COR-L47 (cell line): ENCODE measurements at places on chromosomes 4 and X.

DNA sequence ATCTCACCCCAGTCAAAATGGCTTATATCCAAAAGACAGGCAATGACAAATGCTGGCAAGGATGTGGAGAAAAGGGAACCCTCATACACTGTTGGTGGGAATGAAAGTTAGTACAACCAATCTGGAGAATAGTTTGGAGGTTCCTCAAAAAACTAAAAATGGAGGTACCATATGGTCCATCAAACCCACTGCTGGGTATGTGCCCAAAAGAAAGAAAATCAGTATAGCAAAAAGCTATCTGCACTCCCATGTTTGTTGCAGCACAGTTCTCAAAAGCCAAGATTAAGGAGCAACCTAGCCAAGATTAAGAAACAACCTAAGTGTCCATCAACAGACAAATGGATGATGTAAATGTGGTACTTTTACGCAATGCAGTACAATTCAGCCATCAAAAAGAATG, 70.7 kb downstream of the DCAF12L1 start:
- DNase-seq = no peak

DNA sequence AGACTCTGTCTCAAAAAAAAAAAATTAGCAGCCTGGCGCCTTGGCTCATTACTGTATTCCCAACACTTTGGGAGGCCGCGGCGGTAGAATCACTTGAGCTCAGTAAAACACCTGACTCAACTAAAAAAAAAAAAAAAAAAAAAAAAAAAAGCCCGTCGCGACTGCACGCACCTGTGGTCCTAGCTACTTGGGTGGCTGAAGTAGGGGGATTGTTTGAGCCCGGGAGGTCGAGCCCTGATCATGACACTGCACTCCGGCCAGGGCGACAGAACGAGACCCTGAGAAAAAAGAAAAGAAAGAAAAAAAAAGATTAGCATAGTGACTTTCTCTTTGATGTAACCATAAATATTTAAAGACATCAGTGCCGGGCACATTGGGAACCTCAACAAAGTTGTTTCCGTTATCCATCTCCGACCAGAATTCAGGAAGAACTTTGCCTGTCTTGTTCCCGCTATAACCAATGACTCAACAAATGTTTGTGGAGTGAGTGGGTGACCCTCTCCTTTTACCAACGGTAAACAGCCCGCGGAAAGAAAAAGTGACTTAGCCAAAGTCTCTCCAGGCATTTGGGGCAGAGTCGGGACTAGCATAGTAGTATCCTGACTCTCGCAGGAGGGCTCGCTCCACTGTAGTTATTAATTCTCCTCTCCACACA, 553 bp upstream of the MED28 start:
- DNase-seq = peak; percentile 29

- DNase-seq = no peak
These were observed 64.7 kb upstream of the TNIP3 start for GRCh38 chr4:121228848-121229247.

- DNase-seq = no peak
These were observed 59.3 kb upstream of the HS3ST1 start for GRCh38 chr4:11487868-11488544.

- no peak for DNase-seq
These were observed 73.2 kb upstream of the C1QTNF7 start for GRCh38 chr4:15354371-15355297.

DNA sequence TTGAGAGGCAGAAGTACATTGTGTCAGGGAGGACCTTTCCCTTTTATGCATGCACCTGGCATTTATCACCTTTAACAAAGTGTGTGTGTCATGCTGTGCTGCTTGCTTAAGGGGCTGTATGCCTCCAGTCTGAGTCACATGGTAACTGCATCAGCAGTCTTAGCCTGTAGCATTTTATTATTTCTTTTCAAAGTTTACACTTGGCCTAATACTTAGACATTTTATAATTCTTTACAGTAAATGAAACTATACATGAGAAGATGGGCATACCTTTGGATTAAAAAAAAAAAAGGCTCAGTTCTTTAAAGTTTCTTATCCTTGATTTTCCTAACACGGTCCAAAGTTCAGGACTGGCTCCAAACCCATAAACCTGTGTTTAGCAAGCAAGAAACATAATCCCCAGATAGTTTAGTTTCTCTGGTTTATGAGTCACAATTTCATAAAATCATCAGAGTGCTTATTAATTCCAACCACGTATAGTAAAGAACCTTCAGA, 14.6 kb downstream of the NPNT start:
- DNase-seq = peak; percentile 12

DNA sequence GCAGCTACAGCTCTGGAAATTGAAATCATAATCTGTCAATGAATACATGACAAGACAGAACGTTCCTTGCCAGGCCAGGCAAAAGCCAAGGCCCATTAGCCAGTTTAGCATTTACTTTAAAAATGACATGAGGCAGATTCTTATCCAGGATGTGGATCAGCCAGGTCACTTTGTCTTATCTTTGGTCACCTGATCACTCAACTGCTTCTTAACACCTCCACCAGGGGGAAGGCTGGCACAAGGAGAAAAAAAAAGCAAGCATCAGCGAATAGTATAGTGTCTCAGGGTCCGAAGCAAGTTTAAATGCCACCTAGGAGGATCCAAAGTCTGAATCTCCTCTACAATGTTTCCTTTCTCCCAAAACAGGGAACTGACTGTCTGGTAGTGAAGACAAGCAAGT, 18.8 kb downstream of the ATP1B4 start:
- peak; percentile 0 for DNase-seq

- no peak for DNase-seq
These were observed 348.2 kb downstream of the FBXW7 start for GRCh38 chr4:152187693-152188092.

- DNase-seq = no peak
These were observed 26.0 kb downstream of the AIFM1 start for GRCh38 chrX:130139474-130140201.

- peak; percentile 5 for DNase-seq
These were observed 122.2 kb downstream of the SHROOM4 start for GRCh38 chrX:50691820-50692219.

- no peak for DNase-seq
These were observed 67.7 kb upstream of the LRPAP1 start for GRCh38 chr4:3599951-3600350.

DNA sequence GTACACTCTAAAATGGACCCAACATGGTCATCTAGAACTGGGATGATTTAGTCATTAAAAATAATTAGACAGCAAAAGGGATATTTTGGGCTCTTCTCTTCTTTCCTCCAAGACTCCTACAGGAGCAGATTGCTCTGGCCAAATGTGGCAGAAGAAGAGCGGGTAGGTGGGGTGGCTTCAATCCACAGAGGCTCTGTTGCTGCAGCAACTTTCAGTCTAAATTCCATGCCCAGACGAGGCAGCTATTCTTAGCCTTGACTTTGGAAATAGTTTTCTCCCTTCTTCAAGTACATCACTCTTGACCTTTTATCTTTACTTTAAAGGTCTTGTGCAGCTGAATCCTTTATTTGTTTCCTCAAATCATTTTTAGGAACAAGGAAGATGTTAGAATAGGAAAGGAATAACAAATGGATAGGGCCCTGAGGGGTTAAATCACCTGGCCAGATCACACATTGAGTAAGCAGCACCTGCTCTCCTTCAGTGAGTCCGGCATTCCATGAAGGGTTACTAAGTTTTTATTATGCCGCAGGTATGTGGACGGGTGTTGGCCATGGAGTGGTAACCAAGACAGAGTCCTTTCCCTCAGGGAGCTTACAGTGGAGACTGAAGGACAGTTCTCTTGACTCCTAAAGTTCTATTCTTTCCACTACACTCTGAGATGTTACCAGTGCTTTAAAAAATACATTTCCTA, 19.3 kb upstream of the SORBS2 start:
- no peak for DNase-seq

- no peak for DNase-seq
These were observed 135.1 kb downstream of the REPS2 start for GRCh38 chrX:17081511-17081910.

DNA sequence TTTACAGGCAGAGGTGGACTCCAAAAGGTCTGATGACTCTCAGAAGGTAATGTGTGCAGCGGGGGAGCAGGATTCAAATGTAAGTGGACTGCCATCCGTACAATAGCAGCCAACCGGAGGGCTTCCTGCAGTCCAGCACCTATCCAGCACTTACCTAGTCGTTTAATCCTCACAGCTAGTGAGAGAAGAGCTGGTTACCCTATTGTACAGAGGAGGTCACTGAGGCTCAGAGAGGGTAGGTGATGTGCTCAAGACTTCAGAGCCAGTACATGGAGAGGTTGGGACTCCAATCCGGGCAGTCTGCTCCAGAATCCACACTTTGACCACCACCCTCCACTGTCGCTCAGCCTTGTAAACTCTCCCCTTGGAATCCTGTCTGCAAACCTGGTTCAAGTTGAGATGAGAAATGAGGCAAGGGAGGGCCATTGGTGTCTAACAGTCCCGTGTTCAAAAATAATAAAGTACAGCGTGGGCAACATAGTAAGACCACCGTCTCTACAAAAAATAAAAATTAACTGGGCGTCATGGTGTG, 22.5 kb upstream of the JAKMIP1 start:
- DNase-seq = no peak

- DNase-seq = no peak
These were observed 186.5 kb downstream of the ANTXR2 start for GRCh38 chr4:79886557-79886956.

DNA sequence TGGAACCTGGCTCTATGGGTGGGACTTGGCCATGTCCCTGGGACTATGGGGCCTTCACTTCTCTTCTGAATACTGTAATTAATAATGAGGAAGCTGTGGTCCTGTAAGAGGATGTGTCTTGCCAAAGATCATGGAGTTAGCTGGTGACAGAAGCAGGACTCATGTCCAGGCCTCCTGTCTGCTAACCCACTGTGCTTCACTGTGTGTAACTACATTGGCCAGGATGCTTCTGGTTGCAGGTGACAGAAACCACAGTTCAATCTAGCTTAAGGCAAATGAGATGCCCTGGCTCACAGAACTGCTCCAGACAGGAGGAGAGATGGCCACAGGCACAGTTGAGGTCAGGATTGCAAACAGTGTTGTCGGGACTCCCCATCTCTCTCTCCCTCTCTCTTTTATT, 3.1 kb downstream of the MTMR1 start:
- DNase-seq = no peak

- DNase-seq = no peak
These were observed 70.6 kb downstream of the ATP11C start for GRCh38 chrX:139862208-139862607.

GRCh38 chrX:134813697-134814096, 155.4 kb upstream of the PLAC1 start:
- no peak for DNase-seq

- no peak for DNase-seq
These were observed 12.0 kb upstream of the MAP7D2 start for GRCh38 chrX:20128670-20129069.

GRCh38 chr4:133799717-133800315, 401.8 kb downstream of the PABPC4L start:
- no peak for DNase-seq

- DNase-seq = no peak
These were observed 91.2 kb upstream of the C1QTNF7 start for GRCh38 chr4:15336410-15337167.

- DNase-seq = no peak
These were observed at the start of gene UCP1 for GRCh38 chr4:140568507-140569306. Gene UCP1 (minus strand): TSS chr4:140568961. CDS start chr4:140568729, 232 bp downstream.

DNA sequence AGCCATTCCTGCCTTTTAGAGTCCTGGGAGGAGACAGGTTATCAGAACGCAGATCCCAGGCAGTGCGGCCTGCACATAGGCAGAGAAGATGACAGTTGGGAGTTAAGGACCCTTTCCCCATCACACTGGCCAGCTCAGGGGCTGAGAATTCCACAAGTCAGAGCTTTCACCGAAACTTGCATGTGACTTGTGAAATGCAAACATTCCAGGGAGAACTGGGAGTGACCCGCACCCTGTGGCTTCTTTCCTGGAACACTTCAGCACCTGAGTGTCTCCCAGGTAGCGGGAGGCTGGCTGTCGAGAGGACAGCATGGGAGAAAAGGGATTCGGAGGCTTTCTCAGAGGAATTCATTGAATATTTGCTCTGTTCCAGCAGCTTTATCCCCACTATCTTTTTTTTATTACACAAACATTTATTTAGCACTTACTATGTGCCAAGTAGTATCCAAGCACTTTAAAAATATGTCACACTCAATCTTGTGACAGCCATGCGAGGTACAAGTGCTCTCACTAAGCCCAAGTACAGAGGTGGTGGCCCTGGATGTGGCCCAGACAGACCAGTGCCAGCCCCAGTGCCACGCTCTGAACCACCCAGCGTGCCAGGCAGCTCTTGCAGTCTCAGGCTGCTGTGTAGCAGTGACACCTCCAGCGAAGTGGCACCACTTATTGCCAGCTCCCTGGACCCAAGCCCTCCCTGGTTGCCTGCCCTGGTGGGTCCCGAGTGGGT, 100.5 kb downstream of the PHKA2 start:
- DNase-seq = no peak

DNA sequence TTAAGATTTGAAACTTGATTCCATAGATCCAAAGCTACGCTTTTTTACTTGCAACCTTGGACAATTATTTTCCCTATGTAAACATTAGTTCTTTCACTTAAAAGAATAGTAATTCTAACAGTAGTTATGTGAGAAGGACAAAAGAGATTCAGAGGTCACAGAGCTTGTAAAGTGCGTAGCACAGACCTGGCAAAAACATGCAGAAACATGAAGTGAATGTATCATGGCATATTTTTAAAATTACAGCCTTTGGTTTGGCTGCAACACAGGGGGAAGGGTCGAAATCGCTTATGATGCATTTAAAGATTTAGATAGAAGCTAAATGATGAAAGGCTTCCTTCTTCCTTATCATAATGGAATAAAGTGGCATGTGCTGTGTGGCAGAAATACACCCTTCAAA, 1068.8 kb downstream of the ARAP2 start:
- DNase-seq = no peak

DNA sequence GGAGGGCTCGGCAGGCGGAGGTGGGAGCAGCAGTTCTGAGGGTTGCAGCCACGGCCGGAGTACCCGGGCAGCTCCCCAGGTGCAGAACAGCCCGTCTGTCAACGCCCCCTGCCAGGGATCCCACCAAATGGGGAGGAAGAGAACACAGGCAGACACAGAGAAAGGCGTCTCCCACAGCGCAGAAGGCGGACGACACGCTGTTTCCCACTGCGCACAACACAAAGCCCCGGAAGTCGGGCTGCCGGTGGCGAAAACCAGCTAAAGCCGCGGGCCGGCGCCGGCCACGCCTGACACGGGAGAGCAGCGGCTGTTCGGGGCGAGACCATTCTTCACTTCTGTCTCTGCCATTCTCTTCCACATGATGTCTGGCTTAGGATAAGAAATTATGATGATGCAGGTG, 31.6 kb downstream of the CTBP1 start:
- DNase-seq = no peak

DNA sequence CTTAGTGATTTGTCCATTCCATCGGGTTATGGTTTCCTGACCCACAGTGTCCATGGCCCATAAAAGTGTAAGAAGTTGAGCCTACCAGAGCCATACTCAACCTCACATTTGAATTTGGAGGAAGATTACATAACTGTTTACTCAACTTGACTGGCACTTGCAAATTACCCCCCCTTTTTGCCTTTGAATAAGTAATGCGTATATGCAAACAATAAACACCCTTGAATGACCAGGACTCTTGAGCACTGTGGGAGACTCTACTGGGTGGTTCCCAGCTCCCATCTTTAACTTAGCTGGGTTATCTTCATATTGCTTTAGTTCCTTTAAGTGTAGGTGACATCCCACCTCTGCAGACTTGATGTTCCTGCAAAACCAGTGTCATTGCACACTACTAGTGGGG, 30.6 kb upstream of the STIM2 start:
- DNase-seq = no peak
